ENCODE measurements at places on chromosomes 16 and 17.
A peak's percentile ranks its signal among the peaks of the same experiment; 100 is the strongest.

DNA sequence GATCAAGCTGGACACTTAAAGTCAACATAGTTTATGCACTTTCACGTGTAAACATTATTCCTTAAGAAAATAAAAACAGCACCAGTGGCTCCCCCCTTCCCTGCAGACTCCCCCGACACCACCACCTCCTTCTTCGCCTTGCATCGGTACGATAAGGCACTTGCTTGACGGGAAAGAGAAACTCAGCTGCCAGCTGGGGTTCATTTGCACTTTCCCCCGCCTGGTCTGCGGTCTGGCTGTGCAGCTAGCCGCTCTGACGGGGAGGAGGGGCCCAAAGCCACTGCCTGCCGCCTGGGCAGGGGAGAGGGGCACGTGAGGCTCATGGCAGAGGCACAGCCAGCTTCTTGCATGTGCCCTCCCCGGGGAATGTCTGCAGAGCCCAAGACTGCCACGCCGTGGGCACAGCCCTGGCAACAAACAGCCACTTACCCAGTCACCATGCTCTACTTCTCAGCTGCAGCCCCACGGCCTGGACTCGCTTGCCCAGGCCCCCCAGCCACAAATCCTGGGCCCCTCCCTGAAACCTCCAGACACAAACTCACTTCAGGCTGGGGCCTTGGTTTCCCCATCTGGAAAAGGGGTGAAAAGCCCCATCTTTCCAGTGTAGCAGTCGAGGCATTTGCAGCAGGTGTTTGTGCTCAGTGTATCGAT, 16.5 kb upstream of the PRM1 start:
- peak; percentile 49 for DNase-seq

DNA sequence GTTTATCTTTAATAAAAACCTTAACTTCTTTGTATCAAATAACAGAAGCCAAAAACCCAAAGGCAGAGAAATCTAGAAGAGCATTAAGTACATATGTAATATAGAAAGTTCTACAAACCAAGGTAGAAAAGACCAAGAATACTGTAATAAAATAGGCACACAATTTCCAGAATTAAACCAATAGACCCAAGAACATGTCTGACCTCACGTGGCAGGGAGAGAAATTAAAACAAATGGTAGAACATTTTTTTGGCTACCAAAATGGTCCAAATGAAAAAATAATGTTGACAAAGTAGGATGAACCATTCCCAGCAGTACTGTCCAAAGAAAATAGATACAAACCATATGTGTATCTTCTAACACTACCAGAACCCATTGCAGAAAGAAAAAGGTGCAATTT, 183.5 kb downstream of the CPPED1 start:
- DNase-seq = no peak

- DNase-seq = no peak
Observed at GRCh38 chr17:320139-320538, 32.5 kb downstream of the RPH3AL start.

GRCh38 chr16:11634312-11634711, 33.9 kb upstream of the SNN start:
- DNase-seq = no peak

All from CD8-positive, alpha-beta T cell (primary cell).